Gastrocnemius medialis (tissue), 4 donors: ENCODE measurements at places on chromosomes 3 and 15. TPM values are rescaled to one million over a fixed set of nuclear protein-coding genes. Genes with fewer than 3 reads are reported as not detected.

DNA sequence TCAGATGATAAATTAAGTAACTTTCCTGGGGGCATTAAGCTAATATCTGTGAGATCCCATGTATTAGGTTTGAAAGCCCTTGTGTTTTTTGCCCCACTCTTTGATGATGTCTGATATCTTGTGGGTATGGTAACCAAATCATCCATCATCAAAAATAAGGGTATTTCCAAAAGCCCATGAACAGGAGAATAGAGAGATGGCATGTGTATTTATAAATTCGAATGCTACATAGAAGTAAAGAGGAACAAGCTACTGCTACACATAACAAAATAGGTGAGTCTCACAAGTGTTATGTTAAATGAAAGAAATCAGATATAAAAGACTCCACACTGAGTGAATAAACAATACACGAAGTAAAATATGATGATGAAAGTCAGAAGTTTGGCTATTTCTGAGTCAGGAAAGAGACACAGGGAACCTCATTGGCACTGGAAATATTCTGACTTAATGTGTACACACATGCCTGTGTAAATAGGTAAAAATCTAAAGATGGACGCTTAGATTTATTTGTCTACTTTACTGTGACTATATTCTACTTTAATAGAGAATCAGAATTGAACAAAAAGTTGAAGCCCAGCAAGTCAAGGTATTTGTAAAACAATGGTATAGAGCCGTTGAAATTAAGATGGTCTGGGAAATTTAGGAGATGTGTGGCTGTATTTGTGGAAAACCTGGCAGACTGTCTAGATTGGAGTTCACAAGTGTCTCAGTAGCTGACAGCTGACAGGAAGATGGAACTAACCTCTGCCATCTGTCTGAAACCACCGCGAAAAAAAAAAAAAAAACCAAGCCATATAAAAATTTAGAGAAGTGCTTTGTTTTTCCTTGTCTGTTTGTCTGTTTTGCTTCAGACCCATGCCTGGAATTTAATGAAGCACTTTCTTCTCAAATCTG is 111.0 kb upstream of the TGFBR2 start:
- no peak for DNase-seq

DNA sequence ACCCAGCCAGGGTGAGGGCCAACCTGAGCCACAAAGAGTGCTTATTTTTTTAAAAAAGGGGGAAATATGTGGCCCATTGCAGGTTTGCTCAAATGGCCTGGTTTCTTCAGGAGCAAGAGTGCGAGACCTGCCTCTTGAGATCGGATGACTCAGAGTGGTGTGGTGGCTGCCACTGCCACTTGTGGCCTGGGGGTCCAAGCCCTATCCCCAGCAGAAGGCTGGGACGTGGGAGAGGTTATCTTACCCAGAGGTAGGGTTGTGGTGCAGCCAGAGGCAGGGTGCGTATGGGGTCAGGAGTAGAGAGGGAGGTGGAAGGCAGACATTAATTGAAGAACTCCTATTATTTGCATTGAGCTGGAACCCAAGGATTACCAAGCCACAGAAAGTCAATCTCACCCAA is 83.2 kb upstream of the SMAD3 start:
- no peak for DNase-seq

DNA sequence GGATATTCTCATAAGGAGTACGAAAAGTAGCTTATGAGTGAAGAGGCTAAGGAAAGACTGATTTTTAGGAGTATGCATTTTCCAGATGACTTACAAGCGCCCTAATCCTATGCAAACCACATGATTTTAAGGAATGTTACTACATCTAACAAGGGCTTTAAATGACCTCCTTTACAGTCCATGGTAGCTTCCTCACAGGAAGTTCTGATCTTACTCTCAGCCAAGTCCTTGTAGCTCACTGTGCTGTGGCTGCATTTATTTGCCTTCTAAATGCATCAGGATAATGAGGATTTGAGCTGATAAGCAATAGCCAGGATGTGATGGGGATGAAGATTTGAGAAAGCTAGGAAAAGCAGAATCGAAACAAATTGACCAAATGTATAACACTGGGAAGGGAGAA is 896.0 kb downstream of the MCTP2 start:
- no peak for DNase-seq

Gene FAM43A
- total RNA-seq = 2.7 TPM

GRCh38 chr15:57680021-57680420 is 26.5 kb upstream of the POLR2M start:
- no peak for DNase-seq
